Activated T-cell treated with anti-CD3 and anti-CD28 coated beads, Interleukin-2, amount 50 U/mL, for 72 hours (primary cell): ENCODE measurements at places on chromosomes 7 and 10. TPM values are rescaled to one million over a fixed set of nuclear protein-coding genes. Genes with fewer than 3 reads are reported as not detected.

- no peak for DNase-seq
These were observed 167.9 kb downstream of the PARD3 start for GRCh38 chr10:34647160-34647559.

GRCh38 chr10:32337350-32337749 lies 9.6 kb downstream of the EPC1 start:
- DNase-seq = no peak

TRIM74 gene
- 1.8 TPM for total RNA-seq

DNA sequence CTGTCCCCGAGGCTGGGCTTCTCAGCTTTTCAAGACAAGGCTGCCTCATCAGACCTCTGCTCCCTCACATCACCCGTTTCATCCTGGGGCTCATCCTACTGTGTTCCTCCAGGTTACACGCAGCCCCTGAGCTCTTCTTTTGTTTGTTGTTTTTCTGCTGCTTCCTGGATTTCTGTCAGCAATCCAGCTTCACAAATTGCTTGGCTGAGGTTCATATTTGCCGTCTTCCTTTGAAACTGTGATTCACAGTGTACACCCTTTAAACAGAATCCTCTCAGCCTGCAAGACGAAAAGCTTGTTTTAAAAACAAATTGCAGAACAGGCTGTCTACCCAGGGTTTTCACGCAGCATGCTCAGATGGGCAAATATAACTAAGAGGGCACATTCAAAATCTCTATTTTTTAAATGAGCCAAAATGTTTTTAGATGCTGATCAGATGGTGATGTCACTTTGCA lies 39.1 kb upstream of the PARD3 start:
- no peak for DNase-seq

MMD2 gene
- not detected for total RNA-seq

GRCh38 chr10:34624323-34625153 lies 190.6 kb downstream of the PARD3 start:
- DNase-seq = no peak
